ENCODE measurements at places on chromosomes 6 and 20.

DNA sequence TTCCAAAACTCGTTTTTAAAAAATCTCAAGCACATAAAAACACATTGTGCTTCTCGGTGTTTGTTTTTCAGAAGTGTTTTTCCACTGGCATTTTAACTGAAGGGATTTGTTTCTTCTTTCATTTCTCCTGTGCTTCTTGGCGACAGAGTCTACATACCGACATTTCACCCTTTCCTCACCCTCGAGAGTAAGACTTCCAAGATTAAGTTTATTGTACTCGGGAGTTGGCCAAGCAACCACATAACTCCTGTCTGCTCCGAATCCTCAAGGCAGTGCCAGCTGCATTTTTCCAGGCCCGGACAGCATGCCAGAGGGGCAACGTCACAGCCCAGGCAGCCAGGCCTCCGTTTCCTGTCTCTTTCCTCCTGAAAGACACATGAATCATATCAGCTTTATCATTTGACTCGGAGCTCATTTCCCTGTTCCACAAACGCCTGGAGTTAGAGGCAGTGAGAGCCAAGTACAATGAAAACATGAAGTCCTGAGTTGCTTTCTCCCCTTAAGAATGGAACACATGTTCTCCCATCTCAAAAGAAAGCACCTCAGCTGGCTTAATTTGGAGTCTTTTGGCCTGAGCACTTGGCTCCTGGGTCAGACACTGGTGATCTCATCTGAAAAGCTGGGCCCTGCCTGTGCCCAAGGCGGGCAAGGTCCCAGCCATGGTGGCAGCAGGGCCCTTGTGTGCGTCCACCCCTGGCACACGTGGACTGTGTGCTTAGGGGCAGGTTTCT is 23.2 kb upstream of the FAM50B start:
- DNase-seq, result peak; percentile 62

DNA sequence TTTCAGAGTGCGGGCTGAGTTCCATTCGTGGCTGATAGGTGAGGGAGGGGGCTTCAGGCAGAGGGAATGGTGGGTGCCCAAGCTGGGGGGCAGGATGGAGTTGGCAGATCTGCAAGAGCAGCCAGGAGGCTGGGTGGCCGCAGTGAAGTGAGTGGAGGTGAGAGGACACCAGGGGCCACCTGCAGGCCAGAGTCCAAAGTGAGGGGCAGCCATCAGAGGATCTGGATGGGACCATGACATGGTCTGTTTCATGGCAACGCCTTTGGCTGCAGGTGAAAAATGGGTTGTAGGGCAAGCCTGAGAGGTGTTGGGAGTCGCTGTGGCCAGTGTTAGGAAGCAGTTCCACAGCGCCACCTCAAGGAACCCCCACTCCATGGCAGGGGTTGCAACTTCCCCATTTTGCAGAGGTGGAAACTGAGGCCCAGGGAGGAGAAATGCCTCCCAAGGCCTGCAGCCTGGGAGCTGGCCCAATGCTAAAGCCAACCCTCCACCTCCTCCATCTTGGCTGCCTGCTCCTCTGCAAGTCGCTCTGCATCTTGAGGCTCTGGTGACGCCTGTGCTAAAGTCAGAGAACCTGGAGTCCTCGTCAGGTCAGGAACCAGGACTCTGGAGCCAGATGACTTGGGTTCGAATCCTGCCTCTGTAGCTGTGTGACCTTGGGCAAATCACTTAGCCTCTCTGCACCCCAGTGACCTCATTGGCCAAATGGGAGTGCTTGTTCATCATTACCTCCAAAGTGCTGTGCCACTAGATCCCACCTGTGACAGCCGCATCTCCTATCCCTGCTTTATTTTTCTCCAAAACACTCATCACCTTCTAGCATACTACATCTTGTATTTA is 153.8 kb downstream of the CEBPB start:
- DNase-seq, result no peak

DNA sequence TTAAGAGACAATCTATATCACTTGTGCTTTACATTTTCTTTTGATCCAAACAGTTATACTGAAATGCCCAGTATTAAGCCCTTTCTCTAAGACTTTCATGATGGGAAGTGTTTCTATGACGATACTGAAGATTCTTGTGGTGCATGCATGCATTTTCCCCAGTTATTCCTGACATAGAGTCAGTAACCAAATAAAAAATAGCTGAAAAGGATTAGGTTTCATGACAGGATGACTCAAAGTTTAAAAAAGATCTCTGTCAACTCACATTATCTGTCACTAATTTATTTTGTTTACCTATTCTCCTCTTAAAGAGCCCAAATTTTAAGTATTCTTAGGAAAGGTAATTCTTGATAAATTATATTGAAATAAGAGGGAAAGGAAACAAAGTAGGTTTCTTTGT is 98.4 kb downstream of the SESN1 start:
- DNase-seq, result no peak

DNA sequence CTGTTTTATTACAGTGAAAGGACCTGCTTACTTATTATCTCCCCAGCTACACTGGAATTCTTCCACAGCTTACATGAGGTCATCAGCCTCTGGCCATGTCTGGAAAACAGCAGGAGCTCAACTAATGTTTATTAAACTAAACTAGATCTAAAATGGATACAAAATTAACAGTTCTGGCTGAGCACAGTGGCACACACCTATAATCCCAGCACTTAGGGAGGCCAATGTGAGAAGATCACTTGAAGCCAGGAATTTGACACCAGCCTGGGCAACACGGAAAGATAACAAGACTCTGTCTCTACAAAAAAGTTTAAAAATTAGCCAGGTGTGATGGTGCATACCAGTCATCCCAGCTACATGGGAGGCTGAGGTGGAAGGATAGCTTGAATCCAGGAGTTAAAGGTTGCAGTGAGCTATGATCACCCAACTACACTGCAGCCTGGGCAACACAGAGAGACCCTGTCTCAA is 220.8 kb upstream of the MARCKS start:
- no peak for DNase-seq

- no peak for DNase-seq
Observed at GRCh38 chr6:3210024-3210610, 17.3 kb downstream of the TUBB2B start.

GRCh38 chr6:148525453-148525852 is 182.8 kb downstream of the SASH1 start:
- DNase-seq, result no peak

DNA sequence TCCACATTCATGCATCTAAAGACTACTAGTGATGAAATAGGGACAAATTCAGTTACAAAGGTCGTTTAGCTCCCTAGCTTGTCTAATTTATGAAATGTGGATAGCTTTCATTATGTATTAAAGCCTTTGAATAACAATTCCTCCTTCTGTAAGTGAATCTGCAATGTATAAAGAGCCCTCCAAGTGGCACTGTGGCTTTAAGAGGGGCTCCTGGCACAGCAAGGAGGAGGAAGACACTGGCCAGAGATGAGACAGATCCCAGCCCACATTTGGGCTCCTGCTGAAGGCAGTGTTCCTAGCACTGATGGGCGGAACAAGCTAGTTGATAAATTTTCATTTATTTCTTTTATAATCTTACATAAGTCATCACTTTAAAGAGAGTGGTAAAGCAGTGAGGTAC is 17.6 kb upstream of the FUCA2 start:
- DNase-seq, result peak; percentile 28

DNA sequence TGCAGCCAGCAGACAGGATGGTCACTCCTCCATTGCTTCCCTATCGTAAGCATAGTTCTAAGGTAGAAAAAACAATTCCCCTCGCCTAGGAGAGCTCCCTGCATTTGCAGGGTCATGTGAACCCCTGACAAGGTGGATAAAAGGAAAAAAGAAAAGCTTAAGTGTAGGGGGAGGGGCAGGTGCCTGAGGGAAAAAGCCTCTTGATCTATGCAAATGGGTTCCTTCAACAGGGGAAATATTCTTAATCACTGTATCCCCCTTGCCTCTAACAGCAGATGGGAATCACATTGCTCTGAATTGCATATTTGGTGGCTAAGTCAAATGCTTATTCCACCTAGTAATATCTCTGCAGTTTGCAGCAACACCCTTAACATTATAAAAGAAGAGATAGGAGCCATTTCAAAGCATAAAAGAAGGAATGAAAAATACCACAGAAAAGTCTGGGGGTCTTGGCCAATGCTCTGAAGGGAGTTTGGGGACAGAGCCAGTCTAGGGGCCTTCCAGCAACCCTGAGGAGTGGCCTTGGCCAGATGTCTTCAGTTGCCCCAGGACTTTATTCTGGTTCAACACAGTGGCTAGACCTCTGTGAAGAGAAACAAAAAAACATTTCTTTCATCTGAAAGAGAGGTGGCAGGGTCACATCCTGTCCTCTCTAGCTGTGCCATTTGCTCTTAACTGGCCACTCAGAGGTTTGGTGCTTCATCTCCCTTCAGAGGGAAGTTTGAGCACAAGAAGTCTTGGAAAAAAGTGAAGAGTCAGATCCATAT is 660.4 kb upstream of the GJE1 start:
- DNase-seq, result no peak

GRCh38 chr6:149094934-149095351 is 222.6 kb upstream of the TAB2 start:
- no peak for DNase-seq

DNA sequence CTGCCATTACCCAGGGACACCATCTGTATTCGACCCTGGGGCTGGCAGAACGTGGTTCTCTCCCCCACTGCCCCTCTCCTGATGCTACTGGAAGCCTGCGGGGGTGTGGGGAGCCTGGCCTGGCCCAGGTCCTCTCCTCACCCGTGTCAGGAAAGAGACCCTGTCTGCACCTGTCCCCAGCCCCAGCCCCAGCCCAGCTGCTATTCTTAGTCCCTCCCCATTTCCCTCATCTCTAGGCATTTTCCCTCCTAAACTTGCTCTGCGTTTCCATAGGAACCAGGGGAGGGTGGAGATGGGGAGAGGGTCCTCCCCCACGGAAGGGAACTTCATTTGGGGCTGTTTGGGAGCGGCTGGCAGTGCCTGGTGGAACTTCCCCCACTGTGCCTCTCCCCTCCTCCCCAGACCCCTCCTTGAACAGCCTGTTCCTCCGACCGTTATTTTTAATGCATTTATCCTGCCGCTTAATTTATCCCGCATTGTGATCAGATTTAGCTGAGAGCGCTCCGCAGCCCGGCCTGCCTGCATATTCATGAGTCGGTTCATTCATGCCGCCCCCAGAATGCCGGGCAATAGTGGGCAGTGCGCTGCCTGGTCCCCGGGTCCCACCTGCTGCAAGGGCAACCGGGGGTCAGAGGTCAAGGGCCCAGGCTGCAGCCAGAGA is 31.8 kb upstream of the DLGAP4 start:
- no peak for DNase-seq

DNA sequence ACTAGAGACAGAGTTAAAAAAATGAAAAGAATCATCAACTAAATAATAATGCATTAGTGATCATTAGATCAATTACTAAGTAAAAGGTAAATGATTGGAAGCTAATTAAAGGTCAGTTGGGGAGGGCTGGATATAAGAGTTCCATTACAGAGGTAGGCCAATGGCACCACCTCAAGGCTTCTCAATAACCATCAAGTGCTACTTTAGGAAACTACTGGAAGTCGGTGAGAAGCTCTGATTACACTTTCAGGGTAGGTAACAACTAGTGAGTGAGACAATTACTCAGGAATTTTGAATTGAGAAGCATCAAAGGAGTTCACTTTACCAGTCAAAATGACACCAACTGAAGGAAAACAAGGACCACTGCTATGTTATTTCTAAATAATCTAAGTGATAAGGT is 90.2 kb upstream of the HDAC2 start:
- DNase-seq, result no peak

DNA sequence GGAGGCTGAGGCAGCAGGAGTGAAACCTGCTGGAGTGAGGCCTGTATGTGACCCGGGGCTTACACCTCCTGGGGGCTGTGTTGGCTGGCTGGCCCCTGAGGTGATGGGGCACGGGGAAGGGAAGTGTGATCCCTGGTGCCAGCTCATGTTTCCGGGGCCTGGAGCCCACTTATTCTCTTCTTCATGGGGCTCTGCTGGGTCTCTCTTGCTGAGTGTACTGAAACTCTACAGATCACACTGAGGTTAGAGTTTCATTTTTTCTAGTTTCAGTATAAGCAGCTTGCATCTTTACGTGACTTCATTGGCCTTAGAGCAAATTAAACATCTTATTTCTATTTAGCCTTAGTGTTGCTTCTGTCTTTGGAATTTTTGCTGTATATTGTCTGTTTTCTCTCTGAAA is 96.2 kb downstream of the ANKS1A start:
- DNase-seq, result no peak

GRCh38 chr6:126156973-126157372 is 170.6 kb downstream of the TRMT11 start:
- DNase-seq, result no peak

- no peak for DNase-seq
Observed at GRCh38 chr20:16810216-16810615, 62.1 kb downstream of the OTOR start.

- DNase-seq, result no peak
Observed at GRCh38 chr6:11828262-11828870, 49.8 kb upstream of the ADTRP start.

DNA sequence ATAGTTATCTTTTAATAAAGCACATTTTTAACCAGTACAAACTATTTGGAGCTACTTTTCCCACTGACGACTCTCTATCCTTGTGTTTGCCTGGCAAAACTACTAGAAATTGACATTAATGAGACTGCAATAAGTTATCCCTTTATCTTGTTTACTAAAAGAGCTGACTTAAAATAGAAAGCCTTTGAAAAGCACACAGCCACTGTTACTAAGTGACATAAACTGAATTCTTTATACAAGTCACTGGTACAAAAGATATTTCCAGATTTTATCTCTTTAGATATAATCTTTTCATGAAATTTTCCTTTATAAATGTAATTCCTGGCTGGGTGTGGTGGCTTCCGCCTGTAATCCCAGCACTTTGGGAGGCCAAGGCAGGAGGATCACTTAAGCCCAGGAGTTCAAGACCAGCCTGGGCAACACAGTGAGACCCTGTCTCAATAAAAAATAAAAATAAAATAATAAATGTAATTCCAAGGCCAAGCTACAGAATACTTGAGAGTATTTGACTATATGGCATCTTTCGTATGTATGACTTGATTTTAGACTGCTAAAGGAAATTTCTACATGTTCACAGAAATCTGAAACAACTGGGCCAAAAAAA is 9.5 kb downstream of the MBOAT1 start:
- no peak for DNase-seq

- DNase-seq, result peak; percentile 18
Observed at GRCh38 chr6:11685481-11686093, 93.0 kb downstream of the ADTRP start.

DNA sequence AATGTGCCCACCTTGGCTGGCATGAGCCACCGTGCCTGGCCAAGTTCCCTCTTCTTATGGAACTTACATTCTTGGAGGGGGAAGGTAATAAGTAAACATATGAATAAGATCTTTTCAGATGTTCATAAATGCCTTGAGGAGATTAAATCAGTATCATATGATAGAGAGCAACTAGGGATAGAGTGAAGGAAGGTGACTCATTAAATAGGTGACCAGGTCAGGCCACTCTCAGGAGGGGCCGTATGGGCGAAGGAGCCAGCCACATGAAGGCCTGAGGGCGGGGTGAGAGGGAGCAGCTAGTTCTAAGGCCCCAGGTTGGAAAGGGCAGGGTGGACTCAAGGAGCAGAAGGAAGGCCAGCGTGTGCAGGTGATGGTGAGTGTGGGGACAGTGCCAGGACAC is 91.1 kb downstream of the UST start:
- DNase-seq, result no peak

DNA sequence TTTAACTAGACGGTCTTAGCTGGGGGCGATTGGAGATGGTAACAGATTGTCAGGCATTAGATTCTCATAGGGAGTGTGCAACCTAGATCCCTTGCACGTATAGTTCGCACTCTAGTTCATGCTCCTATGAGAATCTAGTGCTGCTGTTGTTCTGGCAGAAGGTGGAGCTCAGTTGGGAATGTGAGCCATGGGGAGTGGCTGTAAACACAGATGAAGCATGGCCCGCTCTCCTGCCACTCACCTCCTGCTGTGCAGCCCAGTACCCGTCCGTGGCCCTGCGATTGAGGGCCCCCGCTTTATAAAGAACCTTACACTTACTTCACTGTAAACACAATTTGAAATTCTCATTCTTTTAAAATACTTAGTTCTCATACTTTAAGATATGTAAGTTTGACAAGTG is 339.4 kb downstream of the CDH26 start:
- no peak for DNase-seq
